Activated naive CD4-positive, alpha-beta T cell treated with anti-CD3 and anti-CD28 coated beads, Interleukin-2, amount 10 ng/mL, durations not matched to agents 7 days and 5 days (primary cell): ENCODE measurements at places on chromosomes 2 and 18.

- DNase-seq, result no peak
Measured at GRCh38 chr2:177322801-177323261, 58.3 kb upstream of the NFE2L2 start.

DNA sequence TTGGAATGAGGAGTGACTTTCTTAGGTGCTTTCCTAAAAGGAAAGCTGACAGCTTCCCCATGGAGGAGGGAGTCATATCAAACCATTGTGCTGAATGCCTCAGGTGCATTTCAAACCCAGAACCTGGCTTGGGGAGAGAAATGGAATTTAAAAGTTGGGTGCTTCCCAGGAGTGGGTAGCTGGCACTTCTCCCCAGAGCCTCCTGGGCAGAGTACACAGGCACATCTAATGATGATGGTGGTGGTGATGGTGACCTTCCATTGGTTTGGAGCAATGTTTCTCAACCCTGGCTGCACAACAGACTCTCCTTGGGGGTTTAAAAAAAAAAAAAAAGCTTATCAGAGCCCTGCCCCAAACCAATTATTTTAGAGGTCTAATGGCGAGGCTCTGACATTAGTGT, 8.3 kb downstream of the FOSL2 start:
- DNase-seq, result no peak

- DNase-seq, result no peak
Measured at GRCh38 chr2:133293544-133294353, 274.5 kb downstream of the NCKAP5 start.

DNA sequence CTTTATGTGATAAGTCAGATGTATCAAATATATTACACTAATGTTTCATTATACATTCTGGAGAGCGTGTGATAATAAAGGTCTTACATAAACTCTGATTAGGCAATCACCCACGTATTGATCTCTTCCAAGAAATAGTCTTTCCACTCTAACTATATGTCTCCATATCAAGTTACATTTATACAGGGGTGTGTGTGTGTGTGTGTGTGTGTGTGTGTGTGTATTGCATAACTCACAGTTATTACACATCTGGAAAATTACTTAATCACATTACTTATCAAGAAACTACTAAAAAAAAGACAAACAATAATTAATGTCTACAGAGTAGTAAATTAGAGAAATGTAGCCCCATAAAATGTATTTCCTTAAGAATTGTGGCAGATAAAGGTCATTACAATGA, 339.8 kb downstream of the CDH19 start:
- no peak for DNase-seq
